ENCODE measurements at places on chromosomes 4 and X.
A peak's percentile ranks its signal among the peaks of the same experiment; 100 is the strongest.

- DNase-seq, result no peak
These were observed 295.3 kb upstream of the GALNTL6 start for GRCh38 chr4:171517883-171518282.

- DNase-seq, result no peak
These were observed 138.4 kb downstream of the HNRNPD start for GRCh38 chr4:82235346-82235745.

DNA sequence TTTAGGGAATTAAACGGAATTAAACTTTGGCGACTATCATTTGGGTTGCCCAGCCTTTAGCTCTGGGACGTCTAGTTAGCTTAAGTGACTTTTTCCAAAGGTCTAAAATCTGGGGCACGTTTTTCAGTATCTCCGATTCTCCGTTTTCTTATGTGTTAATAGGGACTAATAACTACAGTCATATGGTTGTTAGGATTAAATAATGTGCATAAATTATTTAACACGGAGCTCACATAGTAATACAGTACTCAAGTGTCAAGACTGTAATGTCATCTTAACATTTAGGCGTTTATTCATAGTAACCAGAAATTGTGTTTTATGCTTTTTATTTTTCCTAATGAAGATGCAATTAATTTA, 466 bp upstream of the CCNA2 start:
- DNase-seq, result no peak

GRCh38 chr4:7857238-7857701, 82.4 kb downstream of the AFAP1 start:
- DNase-seq, result no peak

- DNase-seq, result no peak
These were observed 228.7 kb downstream of the SHOX start for GRCh38 chrX:859329-859728.

DNA sequence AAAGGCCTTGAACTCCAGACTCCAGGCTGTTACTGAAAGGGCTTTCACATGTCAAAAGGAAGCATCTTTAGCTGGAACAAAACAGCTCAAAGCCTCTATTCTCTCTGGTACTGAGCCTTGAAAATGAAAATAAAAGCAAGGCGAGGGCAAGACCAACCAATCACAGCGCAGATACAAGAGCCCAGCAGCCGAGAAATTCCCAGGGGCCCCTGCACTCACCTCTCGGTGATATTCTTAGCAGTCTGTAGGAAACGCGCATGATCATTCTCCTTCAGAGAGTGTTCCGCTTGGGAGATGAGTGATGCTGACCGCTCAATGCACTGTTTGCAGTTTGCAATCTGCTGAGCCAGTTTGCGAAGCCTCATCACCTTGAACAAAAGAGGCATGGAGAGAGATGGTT, 138.1 kb downstream of the MID1 start:
- DNase-seq, result no peak

- peak; percentile 20 for DNase-seq
These were observed 1.3 kb upstream of the ING2 start for GRCh38 chr4:183503497-183504063.

- DNase-seq, result no peak
These were observed 184.0 kb upstream of the NEIL3 start for GRCh38 chr4:177125656-177126055.

- DNase-seq, result no peak
These were observed 90.4 kb upstream of the EOLA2 start for GRCh38 chrX:150028692-150029091.

DNA sequence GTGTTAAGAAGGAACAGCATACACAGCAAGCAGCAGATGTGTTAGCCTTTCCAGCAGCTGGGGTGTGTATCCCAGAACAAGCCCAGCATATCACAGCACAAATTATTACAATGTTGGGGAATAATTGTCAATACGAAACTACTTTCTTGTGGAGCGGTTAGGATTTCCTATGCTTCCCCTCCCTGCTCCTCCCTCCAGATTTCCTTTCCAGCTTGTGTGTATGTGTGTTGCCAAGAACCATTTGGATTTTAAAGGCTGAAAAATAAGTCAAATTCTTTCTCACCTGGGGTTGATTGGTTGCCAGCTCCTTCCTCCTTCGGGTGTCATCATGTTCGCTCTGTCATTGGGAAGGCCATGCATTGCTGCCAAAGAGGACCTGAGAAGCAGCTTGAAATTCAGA, 178.2 kb upstream of the FRMPD4 start:
- no peak for DNase-seq

DNA sequence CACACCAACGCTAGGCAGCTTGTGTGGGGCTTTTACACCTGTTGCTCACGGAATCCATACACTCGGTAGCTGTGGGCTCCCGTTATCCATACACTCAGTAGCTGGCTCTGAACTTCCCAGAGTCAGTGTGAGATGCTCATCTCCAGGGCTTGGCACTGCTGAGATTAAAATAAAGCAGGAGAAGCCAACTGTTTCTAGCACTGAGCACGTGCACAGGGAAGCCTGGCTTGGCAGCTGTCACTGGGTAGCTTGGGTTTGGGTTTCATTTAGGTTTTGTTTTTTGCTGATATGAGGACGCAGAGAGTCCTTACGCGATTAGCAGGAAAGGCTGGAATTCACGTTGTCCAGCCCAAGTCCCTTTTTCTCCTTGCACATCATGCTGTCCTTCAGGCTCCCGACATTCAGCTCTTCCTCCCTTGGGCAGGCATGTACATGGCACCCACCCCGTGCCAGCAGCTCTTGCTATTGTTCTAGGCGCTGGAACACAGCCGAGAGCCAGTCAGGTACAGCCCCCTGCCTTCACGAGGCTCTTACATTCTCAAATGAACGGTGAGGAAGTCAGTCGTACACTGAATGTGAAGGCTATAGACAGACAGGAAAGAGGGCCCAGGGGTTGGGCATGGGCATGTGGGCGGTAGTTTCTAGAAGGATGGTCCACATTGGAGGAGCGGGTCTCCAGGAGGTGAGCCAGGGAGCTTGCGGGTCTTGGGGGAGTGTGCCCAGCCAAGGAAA, 25.9 kb downstream of the NSG1 start:
- no peak for DNase-seq

- DNase-seq, result no peak
These were observed 130.1 kb downstream of the MGST2 start for GRCh38 chr4:139795527-139796314.

- DNase-seq, result no peak
These were observed 365.1 kb downstream of the AFF2 start for GRCh38 chrX:148865277-148866210.

- peak; percentile 87 for DNase-seq
These were observed 14.4 kb upstream of the CXCL8 start for GRCh38 chr4:73725985-73726384.

DNA sequence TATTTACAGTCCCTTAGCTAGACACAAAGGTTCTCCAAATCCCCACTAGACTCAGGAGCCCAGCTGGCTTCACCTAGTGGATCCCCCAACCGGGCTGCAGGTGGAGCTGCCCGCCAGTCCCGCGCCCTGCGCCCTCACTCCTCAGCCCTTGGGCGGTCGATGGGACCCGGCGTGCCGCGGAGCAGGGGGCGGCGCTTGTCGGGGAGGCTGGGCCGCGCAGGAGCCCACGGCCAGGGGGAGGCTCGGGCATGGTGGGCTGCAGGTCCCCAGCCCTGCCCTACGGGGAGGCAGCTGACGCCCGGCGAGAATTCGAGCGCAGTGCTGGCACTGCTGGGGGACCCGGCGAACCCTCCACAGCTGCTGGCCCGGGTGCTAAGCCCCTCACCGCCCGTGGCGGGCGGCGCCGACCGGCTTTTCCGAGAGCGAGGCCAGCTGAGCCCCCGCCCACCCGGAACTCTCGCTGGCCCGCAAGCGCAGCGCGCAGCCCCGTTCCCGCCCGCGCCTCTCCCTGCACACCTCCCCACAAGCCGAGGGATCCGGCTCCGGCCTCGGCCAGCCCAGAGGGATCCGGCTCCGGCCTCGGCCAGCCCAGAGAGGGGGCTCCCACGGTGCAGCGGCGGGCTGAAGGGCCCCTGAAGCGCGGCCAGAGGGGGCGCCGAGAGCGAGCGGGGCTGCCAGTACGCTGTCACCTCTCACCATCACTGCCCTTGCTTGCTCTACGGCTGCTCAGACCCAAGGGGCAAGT, 39.4 kb downstream of the WFS1 start:
- DNase-seq, result no peak

GRCh38 chr4:79413886-79414285, 5.9 kb upstream of the GK2 start:
- no peak for DNase-seq

DNA sequence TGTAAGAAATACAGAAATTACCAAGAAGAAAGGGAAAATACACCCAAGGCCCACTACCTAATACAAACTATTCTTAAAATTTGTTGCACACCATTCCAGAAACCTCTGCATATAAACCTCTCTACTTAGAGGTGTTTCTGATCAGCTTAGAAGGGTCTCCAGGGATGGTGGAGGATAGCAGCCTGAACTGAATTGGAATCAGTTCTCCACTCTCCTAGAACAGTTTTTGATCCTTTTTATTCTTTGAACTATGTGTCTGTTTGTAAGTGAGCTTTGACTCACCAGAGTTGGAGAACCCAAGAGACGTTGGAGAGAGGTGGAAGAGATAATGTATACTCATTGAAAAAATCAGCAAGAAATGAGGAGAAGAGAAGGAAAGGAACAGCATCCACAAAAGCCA, 96.6 kb upstream of the OTUD4 start:
- no peak for DNase-seq

- peak; percentile 67 for DNase-seq
These were observed 79.3 kb downstream of the FRAS1 start for GRCh38 chr4:78136109-78137081.

GRCh38 chr4:5964030-5964429, 54.2 kb downstream of the C4orf50 start:
- no peak for DNase-seq

DNA sequence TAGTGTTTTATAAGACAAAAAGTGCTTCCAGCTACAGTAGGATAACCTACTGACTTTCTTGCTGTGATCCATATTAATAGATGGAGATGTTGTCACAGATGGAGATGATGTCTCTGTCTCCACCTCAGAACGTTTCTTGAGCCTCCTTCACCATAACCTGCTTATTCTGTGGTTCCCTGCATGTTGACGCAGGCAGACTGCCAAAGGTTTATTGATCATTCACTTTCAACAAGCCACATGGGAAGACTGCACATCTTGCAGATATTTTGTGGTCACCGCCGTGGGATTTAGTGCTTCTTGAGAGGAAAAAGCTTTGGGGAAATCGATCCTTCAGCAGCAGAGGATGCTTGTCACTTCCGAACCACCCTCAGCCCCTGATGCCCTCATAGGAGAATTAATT, 943.0 kb upstream of the PRKX start:
- DNase-seq, result no peak

GRCh38 chr4:117429061-117429460, 343.7 kb upstream of the TRAM1L1 start:
- no peak for DNase-seq

GRCh38 chrX:13923845-13924244, 105.8 kb downstream of the GEMIN8 start:
- DNase-seq, result no peak

DNA sequence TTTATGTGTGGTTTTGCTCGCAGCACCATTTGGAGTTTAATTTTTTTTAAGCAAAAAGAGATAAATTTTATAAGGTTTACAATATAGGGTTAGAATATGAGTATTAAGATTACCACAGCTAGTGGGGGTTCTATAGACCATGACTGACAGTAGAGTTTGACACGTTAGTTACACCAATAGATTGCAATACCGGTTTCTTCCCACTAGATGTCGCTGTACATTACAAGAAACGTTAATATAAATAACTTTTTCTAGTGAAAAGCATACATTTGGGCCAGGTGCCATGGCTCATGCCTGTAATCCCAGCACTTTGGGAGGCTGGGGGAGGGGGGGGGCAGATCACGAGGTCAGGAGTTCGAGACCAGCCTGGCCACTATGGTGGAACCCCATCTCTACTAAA, 433.6 kb downstream of the MAGEB5 start:
- DNase-seq, result no peak

- peak; percentile 57 for DNase-seq
These were observed 93.6 kb upstream of the MYOZ2 start for GRCh38 chr4:119041951-119042560.

GRCh38 chr4:140223056-140223810, 69.2 kb upstream of the MAML3 start:
- DNase-seq, result peak; percentile 61

DNA sequence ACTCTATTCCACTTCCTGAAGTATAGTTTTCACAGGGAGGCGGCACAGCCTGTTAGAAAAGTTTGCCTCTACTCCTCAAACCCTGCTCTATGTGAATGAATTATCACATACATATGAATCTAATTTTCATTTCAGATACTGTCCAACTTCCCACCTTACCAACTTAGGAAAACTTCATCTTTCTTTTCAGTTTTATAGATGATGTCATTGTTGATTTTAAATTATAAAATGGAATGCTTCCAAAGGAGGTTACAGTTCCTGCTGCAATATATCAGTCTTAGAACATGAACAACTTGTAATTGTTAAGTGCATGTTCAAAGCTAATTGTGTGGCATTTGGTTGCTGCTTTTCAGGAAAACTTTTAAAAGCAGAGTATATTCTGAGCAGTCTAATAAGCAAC, 92.4 kb downstream of the NEUROG2 start:
- no peak for DNase-seq

- DNase-seq, result no peak
These were observed 127.9 kb upstream of the FTHL17 start for GRCh38 chrX:31199840-31200114.

DNA sequence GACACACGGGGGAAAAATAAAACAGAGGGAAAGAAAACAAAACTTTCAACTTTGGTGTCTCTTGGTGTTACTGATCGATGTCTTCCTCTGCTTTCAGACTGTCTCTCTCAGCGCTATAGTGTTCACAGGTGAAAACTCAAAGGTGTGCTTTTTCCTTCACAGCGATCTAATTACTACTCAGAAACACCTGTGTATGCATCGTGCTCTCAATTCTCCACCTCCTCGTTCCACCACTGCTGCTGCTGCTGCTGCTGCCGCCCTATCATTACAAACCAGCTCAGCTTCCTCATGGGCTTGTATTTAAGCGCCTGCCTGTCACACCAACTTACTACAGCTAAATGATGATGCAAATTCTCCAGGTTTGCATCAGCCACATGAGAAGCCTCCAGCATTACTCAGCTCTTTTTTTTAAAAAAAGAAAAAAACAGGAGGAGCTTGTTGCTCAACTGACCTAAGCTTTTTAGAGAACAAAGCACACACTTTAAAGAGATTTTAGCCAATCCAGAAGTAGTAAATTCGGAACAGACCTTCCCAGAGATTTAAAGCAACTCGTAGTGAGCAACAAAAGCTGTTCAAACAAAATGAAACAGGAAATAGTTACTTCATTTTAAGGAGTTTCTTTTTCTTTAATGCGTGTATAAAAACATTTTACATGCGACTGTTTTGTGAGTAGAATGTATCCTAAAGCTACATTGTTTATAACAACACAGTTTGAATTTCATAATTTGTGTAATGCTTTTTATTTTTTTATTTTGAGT, at the start of gene SLC7A11:
Gene SLC7A11 (minus strand): TSS at position 274 of the 758 bp plus-strand sequence. CDS start 280 bp downstream, outside the sequence.
- DNase-seq, result peak; percentile 91

GRCh38 chr4:145589916-145590702, 29.1 kb upstream of the MMAA start:
- no peak for DNase-seq

DNA sequence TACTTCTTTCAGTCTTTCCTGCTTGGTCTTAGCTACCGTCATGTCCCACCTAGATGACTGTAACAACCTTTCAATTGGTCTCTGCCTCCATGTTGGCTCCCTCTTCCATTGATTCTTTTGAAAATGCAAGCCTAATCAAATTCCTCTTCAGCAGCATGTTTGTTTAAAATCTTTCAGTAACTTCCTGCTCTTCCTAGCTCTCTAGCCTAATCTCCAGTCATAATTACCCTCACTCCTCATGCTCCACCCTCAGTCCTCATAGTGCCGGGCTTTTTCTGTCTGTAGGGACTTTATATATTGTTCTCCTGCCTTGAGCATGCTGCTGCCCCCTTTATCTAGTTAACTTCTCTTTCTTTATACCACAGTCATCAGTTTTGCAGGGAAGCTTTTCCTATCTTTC, 12.1 kb downstream of the SNX25 start:
- no peak for DNase-seq
